NCI-H526 treated with DMSO at 0.1 percent for 48 hours (cell line): ENCODE measurements at places on chromosomes 16 and 17.

- DNase-seq = no peak
Measured at GRCh38 chr16:77439106-77439505, 4.3 kb upstream of the ADAMTS18 start.

DNA sequence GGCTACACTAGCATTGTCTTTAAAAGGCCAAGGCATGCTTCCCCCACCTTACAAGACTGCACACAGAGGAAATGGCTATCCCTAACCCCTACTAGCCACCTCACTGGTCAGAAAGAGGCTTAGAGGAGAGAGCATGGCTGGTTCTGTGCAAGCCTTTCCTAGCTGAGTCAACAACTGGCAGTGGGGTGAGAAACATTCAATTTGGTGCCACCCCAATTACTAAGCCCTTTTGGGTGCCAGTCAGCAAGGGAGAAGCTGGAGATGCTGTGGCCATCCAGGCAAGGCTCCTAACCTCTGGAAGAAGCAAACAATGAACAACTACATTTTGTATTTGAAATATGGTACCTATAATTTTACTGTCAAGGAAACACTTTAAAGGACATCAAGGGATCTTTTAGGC is 4.7 kb upstream of the KAT7 start:
- DNase-seq = no peak

DNA sequence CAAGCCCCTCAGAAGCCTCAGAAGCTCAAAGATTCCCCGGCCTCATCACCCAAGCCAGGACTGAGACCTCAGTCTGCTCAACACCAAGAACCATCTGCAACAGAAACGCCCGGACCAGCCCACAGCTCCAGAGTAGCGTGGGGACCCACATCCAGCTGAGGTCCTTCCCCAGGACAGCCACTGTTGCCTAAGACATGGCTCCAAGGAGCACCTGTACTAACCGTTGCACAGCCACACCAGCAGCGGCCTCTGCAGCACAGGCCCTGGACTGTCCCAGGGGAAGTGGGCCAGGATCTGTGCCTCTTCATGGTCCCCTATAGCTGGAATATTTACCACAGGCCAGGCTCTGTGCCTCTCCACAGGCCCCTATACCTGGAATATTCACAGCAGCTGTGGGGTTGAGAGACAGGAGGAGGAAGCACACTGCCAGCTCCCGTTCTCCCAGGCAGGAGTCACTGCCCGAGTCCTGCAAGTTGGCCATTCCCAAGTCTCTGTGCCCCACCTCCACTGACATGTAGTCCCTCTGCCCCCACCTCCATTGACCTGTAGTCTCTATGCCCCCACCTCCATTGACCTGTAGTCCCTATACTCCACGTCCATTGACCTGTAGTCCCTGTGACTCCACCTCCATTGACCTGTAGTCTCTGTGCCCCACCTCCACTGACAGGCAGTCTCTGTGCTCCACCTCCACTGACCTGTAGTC is 38.5 kb downstream of the RPH3AL start:
- DNase-seq = no peak

DNA sequence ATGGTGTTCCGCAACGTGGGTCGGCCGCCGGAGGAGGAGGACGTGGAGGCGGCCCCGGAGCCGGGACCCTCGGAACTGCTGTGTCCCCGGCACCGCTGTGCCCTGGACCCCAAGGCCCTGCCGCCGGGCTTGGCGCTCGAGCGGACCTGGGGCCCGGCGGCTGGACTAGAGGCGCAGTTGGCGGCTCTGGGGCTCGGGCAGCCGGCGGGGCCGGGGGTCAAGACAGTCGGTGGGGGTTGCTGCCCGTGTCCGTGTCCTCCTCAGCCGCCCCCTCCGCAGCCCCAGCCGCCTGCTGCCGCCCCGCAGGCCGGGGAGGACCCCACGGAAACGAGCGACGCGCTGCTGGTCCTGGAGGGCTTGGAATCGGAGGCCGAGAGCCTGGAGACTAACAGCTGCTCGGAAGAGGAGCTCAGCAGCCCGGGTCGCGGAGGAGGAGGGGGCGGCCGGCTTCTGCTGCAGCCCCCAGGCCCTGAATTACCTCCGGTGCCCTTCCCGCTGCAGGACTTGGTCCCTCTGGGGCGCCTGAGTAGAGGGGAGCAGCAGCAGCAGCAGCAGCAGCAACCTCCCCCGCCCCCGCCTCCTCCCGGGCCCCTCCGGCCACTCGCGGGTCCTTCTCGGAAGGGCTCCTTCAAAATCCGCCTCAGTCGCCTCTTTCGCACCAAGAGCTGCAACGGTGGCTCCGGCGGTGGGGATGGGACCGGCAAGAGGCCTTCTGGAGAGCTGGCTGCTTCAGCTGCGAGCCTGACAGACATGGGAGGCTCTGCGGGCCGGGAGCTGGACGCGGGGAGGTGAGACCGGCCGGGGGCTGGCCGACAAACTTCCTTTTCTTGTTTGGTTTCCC is 821 bp downstream of the SOCS7 start:
- no peak for DNase-seq
